ENCODE measurements at places on chromosomes 6 and 20.
A peak's percentile ranks its signal among the peaks of the same experiment; 100 is the strongest.

DNA sequence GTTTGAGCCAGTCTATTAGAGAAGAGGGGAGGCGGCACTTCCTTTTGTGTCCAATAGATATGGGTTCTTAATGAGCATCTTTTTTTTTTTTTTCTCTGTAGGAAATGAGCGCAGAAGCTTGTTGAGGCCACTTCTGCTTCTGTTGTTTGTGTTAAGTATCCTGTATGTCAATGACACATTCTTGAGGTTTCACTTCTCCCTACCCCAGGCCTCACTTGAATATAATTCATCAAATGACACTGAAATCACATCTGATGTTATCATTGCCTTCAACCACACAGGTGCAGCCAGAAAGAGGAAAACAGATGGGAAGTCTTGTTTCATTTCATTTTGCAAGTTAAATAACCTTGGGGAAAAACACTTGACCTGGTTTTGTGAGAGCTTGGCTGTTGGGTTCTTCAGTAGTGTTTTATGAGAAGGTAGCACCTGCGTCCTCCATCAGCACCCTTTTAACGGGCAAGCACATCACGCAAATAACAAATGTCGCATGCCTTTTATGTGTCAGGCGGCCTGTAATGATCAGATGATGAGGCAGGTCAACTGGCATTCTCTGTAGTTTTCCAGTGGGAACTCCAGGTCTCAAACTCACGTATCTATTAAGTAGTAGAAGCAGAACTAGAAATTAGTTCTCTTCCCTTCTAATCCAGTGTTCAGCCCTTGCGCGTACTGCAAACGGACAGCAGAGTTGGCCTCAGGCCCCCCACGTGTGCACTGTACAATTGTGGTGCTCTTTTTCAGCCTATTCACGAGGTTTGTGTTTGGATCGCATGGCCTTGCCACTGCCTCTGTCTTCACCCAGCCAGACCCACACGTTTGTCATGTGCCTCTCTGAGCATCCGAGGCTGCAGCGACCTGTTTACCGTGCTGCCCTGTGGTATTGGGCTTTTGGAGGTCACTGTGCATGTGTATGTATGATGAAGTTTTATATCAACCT is 23.5 kb downstream of the PLEKHG1 start:
- peaks cover 4% of the 10 kb centered on the region for H3K4me1 ChIP-seq
- H3K27me3 ChIP-seq: no peaks in the 10 kb centered on the region
- no peak for DNase-seq
- H3K36me3 ChIP-seq: no peaks in the 10 kb centered on the region

DNA sequence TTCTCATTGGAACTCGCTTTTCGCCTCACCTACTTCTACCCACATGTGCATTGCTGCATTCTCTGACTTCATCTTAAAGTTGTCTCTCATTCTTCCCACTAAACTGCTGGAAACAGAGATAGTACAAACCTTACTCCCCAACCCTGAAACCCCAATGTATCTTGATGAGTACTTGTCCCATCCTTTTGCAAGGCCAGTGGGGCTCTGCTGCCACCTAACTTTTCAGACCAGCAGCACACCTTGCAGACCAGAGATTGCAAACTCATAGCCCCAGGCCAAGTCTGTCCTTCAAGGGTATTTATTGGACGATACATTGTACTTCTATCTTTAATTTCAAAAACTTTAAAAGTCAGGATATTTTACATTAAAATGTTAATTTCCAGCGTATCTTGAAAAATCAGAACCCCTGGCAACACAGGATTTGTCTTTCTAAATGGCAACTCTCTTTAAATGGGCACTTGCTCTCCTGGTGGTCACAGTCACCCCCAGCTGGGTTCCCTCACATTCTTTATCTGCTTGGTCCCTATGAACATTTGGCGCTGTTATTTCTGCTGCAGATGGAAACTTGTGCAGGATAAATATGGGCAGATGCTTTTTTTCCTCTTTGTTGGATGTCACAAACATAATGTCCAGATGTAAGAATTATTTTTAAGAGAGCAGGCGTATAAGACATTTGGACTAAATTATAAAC is 83.9 kb downstream of the SOD2 start:
- H3K4me3 ChIP-seq: no peak overlapping the region
- H3K27me3 ChIP-seq: peaks cover 11% of the 10 kb centered on the region
- H3K27ac ChIP-seq: no peak overlapping the region
- no peaks in the 10 kb centered on the region for H3K36me3 ChIP-seq
- no peaks in the 10 kb centered on the region for H3K4me1 ChIP-seq
- DNase-seq: no peak

- DNase-seq: no peak
- no peak overlapping the region for H3K27ac ChIP-seq
- peaks cover 39% of the 10 kb centered on the region for H3K27me3 ChIP-seq
- no peak overlapping the region for H3K4me3 ChIP-seq
- H3K36me3 ChIP-seq: no peaks in the 10 kb centered on the region
These were observed 9.8 kb upstream of the POM121L2 start for GRCh38 chr6:27321901-27322300.

DNA sequence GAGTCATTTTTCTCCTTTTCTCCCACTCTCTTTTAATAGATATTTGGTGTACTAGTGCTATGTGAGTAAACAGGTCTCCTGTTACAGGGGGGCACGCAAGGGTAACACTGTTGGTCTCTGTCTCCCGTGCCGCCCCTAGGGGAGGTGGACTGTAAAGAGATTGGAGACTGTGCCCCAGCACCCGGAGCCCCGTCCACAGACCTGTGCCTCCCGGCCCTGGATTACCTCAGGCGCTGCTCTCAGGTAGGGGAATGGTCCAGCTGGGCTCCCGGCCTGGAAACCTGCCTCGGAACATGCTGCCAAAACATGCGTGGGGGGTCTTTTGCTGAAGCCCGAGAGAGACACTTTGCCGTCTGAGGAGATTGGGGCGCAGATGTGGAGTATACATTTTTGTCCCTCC is 66.4 kb upstream of the SMIM28 start:
- no peak overlapping the region for H3K27ac ChIP-seq
- H3K4me1 ChIP-seq: no peaks in the 10 kb centered on the region
- no peaks in the 10 kb centered on the region for H3K36me3 ChIP-seq
- H3K27me3 ChIP-seq: peaks cover 44% of the 10 kb centered on the region
- no peak for DNase-seq

GRCh38 chr6:149867876-149868640 is 3.9 kb upstream of the LRP11 start:
- peaks cover under 1% of the 10 kb centered on the region for H3K4me1 ChIP-seq
- peaks cover 18% of the 10 kb centered on the region for H3K27me3 ChIP-seq
- no peak overlapping the region for H3K27ac ChIP-seq
- no peaks in the 10 kb centered on the region for H3K36me3 ChIP-seq
- no peak overlapping the region for H3K4me3 ChIP-seq

DNA sequence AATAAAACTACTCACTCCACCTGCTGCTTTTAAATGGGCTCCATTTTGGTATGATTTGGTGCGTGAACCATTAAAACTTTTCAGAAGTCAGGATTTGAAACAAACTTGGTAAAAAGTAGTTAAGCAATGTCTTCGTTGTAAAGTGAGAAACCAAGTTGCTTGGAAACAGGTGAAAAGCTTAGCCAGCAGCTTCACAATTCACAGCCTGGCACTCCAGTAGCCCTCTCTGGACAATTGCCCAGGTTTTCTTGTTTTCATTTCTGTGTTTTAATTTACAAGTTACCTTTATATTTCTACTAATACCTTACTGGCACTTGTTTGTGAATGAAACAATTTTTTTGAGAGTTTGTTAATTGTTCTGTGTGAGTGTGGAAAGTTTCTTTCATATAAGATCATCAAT is 12.8 kb downstream of the NT5E start:
- H3K4me1 ChIP-seq: peaks cover 57% of the 10 kb centered on the region
- peaks cover 12% of the 10 kb centered on the region for H3K36me3 ChIP-seq
- peak overlapping the region; percentile 71 for H3K4me3 ChIP-seq

DNA sequence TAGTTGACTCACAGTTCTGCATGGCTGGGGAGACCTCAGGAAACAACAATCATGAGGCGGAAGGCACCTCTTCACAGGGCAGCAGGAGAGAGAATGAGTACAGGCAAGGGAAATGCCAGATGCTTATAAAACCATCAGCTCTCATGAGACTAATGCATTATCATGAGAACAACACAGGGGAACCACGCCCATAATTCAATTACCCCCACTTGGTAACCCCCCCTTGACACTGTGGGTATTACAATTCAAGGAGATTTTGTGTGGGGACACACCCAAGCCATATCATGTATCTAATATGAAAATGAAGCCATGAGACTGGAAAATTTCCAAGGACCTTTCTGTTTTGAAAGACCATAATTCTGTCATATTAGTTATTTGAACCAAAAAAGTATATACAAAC is 342.4 kb upstream of the PLCB4 start:
- H3K27me3 ChIP-seq: no peaks in the 10 kb centered on the region
- H3K36me3 ChIP-seq: peaks cover 8% of the 10 kb centered on the region
- no peak overlapping the region for H3K4me3 ChIP-seq
- H3K27ac ChIP-seq: peak overlapping the region; percentile 44
- H3K4me1 ChIP-seq: no peaks in the 10 kb centered on the region

DNA sequence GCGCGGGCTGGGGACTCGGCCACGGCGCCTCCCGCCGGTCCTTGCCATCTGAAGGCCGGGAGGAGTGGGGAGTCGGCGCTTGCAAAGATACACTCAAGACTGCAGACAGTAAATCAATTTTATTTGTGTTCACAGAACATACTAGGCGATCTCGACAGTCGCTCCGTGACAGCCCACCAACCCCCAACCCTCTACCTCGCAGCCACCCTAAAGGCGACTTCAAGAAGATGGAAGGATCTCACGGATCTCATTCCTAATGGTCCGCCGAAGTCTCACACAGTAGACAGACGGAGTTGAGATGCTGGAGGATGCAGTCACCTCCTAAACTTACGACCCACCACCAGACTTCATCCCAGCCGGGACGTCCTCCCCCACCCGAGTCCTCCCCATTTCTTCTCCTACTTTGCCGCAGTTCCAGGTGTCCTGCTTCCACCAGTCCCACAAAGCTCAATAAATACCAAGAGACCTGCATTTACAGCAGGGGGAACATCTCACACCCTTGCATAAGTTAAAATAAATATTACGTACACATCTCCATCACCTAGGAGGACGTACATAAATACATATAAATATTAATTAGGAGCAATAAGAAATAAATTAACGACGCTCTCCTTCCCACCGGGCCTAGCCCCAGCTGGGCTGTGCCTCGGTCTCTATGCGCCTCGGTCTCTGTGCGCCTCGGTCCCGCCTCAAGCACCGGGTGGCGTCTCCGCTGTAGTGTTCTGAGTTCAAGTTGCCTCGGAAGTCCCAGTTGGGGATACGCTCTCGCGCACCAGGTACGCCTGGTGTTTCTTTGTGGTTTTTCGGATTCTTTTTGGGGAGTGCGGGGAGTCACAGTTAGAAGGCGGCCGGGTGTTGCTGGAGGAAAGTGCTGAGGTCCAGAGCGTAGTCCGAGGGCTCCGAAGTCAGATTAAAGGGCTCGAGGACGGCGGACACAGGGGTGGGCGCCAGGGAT is 889 bp upstream of the FLOT1 start:
- H3K27me3 ChIP-seq: no peaks in the 10 kb centered on the region
- H3K27ac ChIP-seq: peak overlapping the region; percentile 94
- no peak for DNase-seq
- H3K4me1 ChIP-seq: peaks cover 45% of the 10 kb centered on the region
- H3K4me3 ChIP-seq: peak overlapping the region; percentile 90

- peaks cover 3% of the 10 kb centered on the region for H3K4me1 ChIP-seq
- DNase-seq: no peak
- H3K27ac ChIP-seq: no peak overlapping the region
- no peak overlapping the region for H3K4me3 ChIP-seq
- H3K27me3 ChIP-seq: no peaks in the 10 kb centered on the region
These were observed 1.2 kb downstream of the CENPW start for GRCh38 chr6:126341126-126341525.

- H3K4me3 ChIP-seq: peak overlapping the region; percentile 48
- H3K36me3 ChIP-seq: no peaks in the 10 kb centered on the region
- H3K27ac ChIP-seq: peak overlapping the region; percentile 46
- no peak for DNase-seq
- H3K27me3 ChIP-seq: no peaks in the 10 kb centered on the region
These were observed 109.1 kb downstream of the BACH2 start for GRCh38 chr6:90187437-90188121.

GRCh38 chr20:15895126-15895525 is 678.1 kb downstream of the KIF16B start:
- H3K4me3 ChIP-seq: no peak overlapping the region
- H3K4me1 ChIP-seq: peaks cover 3% of the 10 kb centered on the region
- H3K36me3 ChIP-seq: no peaks in the 10 kb centered on the region
- no peak overlapping the region for H3K27ac ChIP-seq

GRCh38 chr6:144332177-144332576 is 47.0 kb downstream of the UTRN start:
- peaks cover 3% of the 10 kb centered on the region for H3K36me3 ChIP-seq
- H3K4me1 ChIP-seq: peaks cover 38% of the 10 kb centered on the region
- H3K27ac ChIP-seq: no peak overlapping the region
- no peak overlapping the region for H3K4me3 ChIP-seq
- no peaks in the 10 kb centered on the region for H3K27me3 ChIP-seq

DNA sequence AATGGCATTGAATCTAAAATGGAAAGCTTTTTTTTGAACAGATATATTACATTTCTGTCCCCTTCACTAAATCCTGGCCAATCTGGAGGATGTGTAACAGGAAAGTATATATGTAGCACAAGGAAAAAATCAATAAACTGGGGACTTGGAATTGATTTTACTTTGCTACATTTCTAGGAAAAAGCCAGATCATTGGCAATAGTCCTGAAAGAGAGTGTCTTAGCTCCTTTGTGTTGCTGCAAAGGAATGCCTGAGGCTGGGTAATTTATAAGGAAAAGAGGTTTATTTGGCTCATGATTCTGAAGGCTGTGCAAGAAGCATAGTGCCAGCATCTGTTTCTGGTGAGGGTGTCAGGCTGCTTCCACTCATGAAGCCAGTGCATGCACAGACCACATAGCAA is 574.9 kb downstream of the HTR1B start:
- no peak overlapping the region for H3K4me3 ChIP-seq
- H3K4me1 ChIP-seq: no peaks in the 10 kb centered on the region
- no peaks in the 10 kb centered on the region for H3K27me3 ChIP-seq
- no peaks in the 10 kb centered on the region for H3K36me3 ChIP-seq

- DNase-seq: no peak
- peak overlapping the region; percentile 65 for H3K4me3 ChIP-seq
- H3K36me3 ChIP-seq: no peaks in the 10 kb centered on the region
- H3K27ac ChIP-seq: peak overlapping the region; percentile 42
- H3K4me1 ChIP-seq: peaks cover 51% of the 10 kb centered on the region
These were observed 48.9 kb downstream of the DUSP22 start for GRCh38 chr6:340991-341827.

GRCh38 chr6:50437901-50438300 is 275.4 kb upstream of the TFAP2D start:
- no peak overlapping the region for H3K4me3 ChIP-seq
- H3K36me3 ChIP-seq: no peaks in the 10 kb centered on the region
- H3K4me1 ChIP-seq: no peaks in the 10 kb centered on the region
- no peaks in the 10 kb centered on the region for H3K27me3 ChIP-seq

- peaks cover 3% of the 10 kb centered on the region for H3K36me3 ChIP-seq
- peaks cover 69% of the 10 kb centered on the region for H3K27me3 ChIP-seq
- DNase-seq: no peak
- no peak overlapping the region for H3K27ac ChIP-seq
These were observed 87.7 kb downstream of the RNF182 start for GRCh38 chr6:14012313-14013030.
